NCI-H1436 treated with DMSO at 0.1 percent for 48 hours (cell line): ENCODE measurements at places on chromosomes 5 and 9.
A peak's percentile ranks its signal among the peaks of the same experiment; 100 is the strongest.

- no peak for DNase-seq
These were observed 29.7 kb downstream of the GTF3C4 start for GRCh38 chr9:132699956-132700355.

- DNase-seq = no peak
These were observed 262.5 kb upstream of the C9orf72 start for GRCh38 chr9:27835746-27836145.

- DNase-seq = no peak
These were observed 88.2 kb downstream of the PTPN3 start for GRCh38 chr9:109409773-109410397.

GRCh38 chr9:131422241-131422792 lies 28.4 kb downstream of the PRRC2B start:
- no peak for DNase-seq

DNA sequence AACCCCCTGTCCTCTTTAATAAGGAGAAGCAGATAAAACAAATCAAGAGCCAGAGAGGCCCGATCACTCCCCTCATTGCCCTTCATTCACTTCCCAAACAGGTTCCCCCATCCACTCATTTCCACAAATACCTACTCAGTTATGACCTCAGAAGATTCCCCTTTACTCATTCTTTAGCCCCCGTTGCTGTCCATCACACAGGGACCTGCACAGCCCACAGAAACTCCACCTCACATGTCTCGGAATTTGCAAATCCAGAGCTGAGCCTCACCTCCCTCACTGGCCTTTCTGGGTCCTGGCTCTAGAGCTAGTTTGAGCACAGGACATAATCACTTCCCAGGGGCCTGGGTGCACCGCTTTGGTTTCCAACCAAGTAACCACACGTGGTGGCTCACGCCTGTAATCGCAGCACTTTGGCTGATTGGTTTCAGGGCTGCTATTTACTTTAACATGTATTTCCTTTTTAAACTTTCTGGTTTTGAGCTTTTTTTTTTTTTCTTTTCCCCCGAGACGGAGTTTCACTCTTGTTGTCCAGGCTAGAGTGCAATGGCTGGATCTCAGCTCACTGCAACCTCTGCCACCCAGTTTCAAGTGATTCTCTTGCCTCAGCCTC lies 17.8 kb downstream of the ATP6V0E1 start:
- DNase-seq = no peak

GRCh38 chr5:15014809-15015208 lies 143.2 kb upstream of the ANKH start:
- no peak for DNase-seq

GRCh38 chr9:81682177-81682576 lies 7.2 kb downstream of the TLE1 start:
- no peak for DNase-seq

- DNase-seq = no peak
These were observed 236.2 kb downstream of the TLE4 start for GRCh38 chr9:79807971-79808370.

DNA sequence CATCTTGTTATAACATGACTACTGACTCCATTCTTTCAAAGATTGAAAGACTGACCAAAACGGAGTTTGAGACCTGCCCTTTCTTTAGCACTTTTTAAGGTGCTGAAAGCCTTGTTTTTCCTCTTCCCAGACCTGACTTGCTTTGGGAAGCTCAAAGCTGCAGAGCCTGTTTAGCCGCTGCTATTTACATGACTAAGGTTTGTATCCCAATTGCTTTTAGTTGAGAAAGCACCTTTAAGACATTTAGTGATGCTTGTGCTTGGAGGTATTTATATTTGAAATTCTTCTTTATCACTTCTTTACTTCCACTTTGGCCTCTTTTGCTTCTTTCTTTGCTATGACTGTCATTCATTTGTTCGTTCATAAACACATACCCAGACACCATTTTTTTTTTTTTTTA lies 182.6 kb upstream of the ELL2 start:
- DNase-seq = no peak

DNA sequence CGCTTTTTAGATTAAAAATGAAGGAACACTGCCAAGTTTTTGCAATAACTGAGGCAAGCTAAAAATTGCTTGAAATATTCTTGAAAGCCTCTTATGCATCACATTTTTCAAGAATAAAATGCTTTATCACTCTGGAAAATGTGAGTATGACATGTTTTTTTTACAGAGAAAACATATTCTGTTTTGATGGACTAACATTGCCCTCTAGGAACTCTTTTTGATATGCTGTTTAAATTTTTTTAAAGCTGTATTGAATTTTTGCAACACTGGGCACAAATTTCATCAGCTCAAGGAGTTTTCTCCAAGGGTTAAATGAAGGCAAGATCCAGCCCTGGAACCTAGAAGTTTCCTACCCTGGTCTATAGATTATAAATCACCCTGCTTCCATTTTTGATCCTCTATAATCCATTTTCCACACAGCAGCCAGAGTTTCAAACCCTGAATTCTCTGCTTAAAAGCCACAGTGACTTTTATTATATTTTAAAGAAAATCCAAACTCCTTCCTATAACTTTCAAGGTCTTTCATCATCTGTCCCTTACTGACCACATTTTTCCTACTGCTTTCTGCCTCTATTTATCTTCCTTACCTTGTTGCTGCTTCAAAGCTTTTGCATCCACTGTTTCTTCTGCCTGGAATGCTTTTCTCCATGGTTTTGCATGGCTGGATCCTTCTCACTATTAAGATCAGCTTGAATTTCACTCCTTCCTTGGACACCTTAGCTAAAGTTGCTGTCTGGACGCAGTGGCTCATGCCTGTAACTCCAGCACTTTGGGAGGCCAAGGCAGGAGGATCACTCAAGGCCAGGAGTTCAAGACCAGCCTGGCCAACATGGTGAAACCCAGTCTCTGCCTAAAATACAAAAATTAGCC lies 60.9 kb downstream of the IL31RA start:
- DNase-seq = no peak

DNA sequence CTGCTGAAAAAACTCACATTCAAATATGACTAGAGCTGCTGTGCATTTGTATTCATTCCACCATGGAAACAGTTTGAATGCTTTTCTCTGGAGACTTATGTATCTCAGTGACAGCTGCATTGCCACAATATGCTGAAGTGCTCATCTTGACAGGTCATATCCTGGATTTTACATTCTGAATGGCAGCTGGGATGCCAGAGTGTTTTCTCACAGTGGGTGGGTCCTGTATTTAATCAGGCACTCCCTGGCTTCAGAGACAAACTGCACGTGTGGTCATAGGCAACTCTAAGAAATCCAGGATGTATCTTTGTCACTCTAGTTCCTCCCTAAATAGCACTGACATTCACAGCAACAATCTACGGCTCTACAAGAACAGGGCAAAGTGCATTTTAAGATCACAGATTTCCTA lies 75.6 kb downstream of the ST8SIA4 start:
- DNase-seq = peak; percentile 14

GRCh38 chr5:178207183-178207916 lies 3.0 kb downstream of the HNRNPAB start:
- DNase-seq = no peak

GRCh38 chr5:156015137-156015536 lies 311.8 kb upstream of the SGCD start:
- DNase-seq = no peak
